ENCODE measurements at places on chromosomes 3 and 15. TPM values are rescaled to one million over a fixed set of nuclear protein-coding genes. Genes with fewer than 3 reads are reported as not detected.

NANOGP8 gene
- total RNA-seq, result not detected

HRG gene
- total RNA-seq, result not detected

DNA sequence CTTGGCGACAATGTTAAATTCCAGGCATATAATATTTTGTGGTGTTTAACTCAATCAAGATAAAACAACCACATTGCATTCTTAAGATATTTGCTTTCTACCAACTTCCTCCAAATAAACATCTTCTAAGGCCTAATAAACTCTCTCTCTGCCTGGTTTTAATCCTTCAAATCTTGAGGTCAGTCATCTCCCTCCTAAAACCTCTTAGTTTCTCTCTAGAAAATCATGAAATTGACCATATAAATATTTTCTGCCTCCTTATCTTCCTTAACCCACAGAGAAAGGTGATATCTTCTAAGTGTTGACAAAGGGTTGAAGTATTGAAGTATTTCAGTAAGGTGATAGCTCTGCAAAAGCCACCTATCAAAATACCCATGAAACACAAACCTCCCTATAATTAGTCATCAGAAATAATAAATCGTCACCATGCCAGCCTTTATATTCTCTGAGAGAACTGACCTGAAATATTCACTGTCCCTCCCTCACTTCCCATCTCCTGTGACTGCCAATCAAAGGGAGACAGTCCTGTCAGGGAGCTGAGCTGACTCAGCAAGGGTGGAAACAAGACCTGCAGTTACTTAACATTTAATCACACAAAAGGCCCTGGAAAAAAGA lies 1261.1 kb downstream of the ROBO1 start:
- H3K4me1 ChIP-seq, result no peaks in the 10 kb centered on the region
- no peak overlapping the region for H3K4me3 ChIP-seq
- no peaks in the 10 kb centered on the region for H3K36me3 ChIP-seq
- H3K27me3 ChIP-seq, result no peaks in the 10 kb centered on the region
- no peak overlapping the region for H3K27ac ChIP-seq

DNA sequence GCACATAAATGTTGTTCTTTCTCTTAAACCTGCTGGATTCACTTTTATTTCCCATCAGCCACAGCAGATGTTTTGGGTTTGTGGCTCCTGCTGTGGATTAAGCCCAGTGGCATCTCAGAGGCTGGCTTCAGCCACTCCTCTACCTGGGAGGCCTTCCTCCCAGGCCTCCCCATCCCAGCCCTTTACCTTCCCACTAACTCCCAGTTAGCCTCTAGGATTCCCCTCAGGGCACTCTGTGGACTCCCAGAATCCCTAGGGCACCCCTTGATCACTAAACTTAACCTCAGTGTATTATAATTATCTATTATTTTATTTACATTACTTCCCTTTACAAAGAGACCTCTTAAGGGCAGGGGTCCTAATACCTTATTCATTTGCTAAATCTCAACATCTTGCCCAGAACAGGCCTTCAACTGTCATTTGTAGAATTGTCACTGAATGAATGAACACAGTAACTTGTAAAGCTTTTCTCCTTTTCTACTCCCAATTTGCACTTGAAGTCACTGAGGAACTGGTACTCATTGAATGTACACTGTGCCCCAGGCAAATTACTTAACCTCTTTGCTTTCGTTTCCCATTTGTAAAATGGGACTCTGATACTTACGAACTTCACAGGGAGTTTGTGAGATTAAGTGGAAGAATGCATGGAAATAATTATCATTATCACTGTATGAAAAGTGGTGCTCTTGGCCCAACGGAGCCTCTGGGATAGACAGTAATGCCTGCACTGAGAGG lies 8.3 kb downstream of the CCDC13 start:
- no peak overlapping the region for H3K27ac ChIP-seq
- no peaks in the 10 kb centered on the region for H3K27me3 ChIP-seq
- no peaks in the 10 kb centered on the region for H3K36me3 ChIP-seq
- no peaks in the 10 kb centered on the region for H3K4me1 ChIP-seq
- DNase-seq, result no peak

DNA sequence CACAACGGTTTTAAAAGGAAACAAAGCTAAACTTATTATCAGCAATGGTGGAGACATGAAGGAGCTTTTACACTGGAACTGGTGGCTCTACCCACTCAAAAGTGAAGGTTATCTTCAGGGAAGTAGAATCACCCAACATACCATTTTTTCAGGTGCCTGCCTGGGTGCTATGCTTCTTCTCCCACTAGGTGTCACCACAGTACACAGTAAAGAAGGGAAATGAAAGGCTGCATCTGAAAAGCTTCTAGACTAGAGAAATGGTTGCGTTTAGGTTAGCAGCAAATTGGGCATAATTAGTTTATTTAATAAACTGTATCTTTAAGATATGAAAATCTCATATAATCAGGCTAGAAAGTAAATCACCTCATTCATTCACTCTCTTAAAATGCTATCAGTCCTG lies 47.0 kb upstream of the SELENOK start:
- no peaks in the 10 kb centered on the region for H3K27me3 ChIP-seq
- H3K4me1 ChIP-seq, result no peaks in the 10 kb centered on the region
- no peak overlapping the region for H3K4me3 ChIP-seq
- no peak overlapping the region for H3K27ac ChIP-seq
- H3K36me3 ChIP-seq, result no peaks in the 10 kb centered on the region

DNA sequence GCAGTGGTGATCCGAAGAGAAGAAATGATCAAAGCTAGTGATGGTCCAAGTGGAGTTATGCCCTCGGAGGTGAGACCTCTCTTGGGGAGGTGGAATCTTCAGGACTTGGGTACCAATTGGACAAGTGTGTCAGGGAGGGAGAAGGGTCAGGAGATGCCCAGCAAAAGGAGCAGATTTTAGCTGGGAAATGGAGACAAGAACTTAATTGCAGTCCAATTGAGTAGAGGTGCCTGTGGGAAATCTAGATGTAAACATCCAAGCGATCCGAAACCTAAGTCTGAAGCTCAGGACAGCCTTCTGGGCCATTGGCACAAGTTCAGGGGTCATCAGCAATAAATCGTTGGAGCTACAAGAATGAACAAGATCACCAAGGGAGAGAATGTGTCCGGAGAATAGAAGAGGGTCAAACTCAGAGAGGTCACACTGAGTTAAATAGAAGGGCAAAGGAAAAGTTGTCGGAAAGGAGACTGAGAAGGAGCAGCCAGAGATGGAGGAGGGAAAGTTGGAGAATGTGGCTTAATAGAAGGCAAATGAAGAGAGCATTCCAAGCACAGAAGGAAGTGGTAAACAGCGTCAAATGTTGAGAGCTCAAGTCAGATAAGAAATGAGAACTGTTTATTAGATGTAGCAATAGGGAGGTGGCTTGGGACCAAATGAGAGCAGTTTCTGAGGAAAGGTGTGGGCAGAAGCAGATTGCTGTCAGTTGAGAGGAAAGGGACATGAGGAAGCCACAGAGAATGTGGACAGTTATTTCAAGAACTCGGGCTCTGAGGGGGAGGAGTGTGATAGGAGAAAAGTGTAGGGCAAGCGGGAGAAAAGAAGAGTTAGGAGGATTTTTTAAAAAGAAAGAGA lies 64.2 kb upstream of the FNDC3B start:
- no peak overlapping the region for H3K4me3 ChIP-seq
- H3K27me3 ChIP-seq, result no peaks in the 10 kb centered on the region
- H3K27ac ChIP-seq, result no peak overlapping the region
- no peak for DNase-seq

DNA sequence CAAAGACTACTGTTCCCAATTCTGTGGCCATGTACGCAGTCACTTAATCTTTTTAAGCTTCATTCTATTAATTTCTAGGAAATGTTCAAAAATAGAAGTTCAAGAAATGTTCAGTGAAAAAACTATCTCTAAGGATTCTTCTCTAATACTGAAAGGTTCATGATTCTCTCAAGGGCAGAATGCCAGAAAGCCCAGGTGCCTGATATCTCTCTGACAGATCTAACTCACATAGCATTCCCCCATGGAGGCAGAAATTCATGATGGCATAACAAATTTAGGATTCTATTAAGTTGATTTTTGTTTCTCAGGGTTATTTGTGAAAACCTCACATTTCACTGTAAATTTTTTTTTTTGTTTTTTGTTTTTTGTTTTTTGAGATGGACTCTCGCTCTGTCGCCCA lies 17.5 kb downstream of the CHRM5 start:
- no peaks in the 10 kb centered on the region for H3K27me3 ChIP-seq
- peaks cover 9% of the 10 kb centered on the region for H3K4me1 ChIP-seq
- no peaks in the 10 kb centered on the region for H3K36me3 ChIP-seq
